Breast epithelium (tissue), 4 donors: ENCODE measurements at places on chromosomes 7 and 10.

GRCh38 chr10:107919626-107920235, 755.2 kb upstream of the SORCS1 start:
- DNase-seq: no peak

GRCh38 chr10:21694631-21695030, 160.6 kb downstream of the MLLT10 start:
- no peak for DNase-seq

DNA sequence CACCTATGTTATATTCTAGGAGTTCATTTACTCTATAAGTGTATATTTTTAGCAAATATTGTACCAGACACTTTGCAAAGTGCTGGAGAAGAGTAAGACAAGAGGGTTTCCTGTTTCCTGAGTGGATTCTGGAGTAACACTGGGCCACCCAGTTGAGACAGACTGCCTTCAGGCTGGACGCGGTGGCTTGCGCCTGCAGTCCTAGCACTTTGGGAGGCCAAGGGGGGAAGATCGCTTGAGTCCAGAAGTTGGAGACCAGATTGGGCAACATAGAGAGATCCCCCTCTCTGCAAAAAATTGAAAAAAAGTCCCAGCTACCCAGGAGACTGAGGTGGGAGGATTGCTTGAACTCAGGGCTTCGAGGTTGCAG, 772 bp upstream of the ZSCAN25 start:
- DNase-seq: no peak

- no peak for DNase-seq
Measured at GRCh38 chr7:14973712-14974428, 71.3 kb upstream of the DGKB start.

- DNase-seq: no peak
Measured at GRCh38 chr10:76231286-76231934, 800.0 kb downstream of the LRMDA start.

DNA sequence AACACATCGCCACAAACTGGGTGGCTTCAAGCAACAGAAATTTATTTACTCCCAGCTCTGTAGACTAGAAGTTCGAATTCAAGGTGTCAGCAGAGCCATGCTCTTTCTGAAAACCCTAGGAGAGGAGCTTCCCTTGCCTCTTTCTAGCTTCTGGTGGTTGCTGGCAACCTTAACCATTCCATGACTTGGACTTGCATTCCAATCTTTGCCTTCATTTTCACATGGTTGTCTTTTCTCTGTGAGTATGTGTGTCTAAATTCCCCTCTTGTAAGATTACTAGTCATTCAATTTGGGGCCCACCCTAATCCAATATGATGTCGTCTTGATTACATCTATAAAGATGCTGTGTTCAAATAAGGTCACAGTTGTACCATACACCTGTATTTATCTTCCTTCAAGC, 65.9 kb upstream of the PRKG1 start:
- no peak for DNase-seq

DNA sequence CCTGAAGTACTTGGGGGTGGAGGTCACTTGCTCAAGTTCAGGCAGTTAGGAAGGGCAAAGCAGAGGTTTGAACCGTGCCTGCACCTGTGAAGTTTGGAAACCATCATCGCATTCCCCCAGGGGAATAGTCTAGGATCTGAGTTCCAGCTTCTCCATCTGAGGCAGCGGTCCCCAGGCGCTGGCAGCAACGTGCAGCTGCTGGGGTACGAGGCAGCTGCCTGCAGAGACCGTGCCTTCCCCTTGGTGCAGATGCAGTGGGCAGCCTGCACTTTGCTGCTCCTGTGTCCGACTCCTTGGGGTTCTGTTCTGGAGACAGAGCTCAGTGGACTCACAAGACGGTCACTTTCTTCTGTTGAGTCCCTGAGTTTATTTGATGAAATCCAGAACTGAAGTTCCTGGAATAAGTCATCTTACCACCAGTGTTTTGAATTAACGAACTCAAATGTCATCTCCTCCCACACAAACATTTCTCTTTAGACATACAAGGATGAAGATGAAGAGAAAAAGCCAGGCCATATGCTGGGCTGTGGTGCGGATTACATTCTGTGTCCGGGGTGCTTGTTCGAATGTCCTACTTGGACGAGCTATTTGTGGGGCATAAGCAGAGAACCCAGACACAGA, 19.9 kb upstream of the GIMAP8 start:
- no peak for DNase-seq

DNA sequence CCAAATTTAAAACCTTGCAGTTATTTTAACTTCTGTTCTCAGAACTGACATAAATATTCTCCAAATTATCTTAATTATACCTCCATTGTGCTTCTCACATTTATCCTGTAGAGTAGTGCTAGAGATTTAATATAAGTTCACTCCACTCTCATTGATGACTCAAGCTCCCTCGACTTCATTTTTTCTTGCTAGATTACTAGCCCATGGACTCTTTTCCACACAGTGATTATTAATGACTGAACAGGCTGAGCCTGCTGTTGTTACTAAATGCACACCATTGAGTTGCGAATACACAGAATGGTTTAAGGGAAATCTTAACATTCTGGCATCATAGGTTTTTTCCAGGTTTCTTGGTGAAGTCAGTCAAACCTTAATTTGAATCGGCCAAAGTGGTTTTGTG, 179.5 kb upstream of the AKR1E2 start:
- no peak for DNase-seq

- no peak for DNase-seq
Measured at GRCh38 chr7:156612930-156613329, 27.6 kb upstream of the RNF32 start.

GRCh38 chr7:78765943-78766729, 687.3 kb downstream of the MAGI2 start:
- no peak for DNase-seq

DNA sequence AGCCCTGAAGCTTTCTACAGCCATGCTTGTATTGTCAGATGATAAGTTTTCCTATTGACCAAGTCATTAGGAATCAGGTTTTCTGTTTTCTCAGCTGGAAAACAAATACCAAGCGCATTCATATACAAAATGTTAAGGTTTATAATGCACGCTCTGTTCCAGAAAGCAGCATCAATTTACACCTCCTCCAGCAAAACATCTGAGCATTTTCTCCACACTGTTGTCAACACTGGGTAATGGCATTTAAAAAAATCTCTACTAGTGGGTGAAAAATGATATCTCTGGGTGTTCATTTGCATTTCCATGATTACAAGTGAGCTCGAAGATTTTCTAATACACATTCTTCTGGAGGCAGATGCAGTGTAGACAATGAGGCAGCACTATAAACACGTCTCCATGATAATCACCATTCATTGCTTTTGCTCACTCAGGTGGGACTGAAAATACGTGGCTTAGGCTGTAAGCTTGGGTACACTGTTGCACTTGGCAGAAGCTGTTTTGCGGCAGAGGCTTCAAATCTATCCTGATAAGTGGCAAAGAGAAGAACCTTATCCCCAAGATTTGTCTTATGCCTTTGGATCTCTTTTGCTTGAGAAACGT, 114.8 kb upstream of the PLPP4 start:
- DNase-seq: no peak

- DNase-seq: no peak
Measured at GRCh38 chr10:12340937-12341336, 8.4 kb upstream of the CAMK1D start.

DNA sequence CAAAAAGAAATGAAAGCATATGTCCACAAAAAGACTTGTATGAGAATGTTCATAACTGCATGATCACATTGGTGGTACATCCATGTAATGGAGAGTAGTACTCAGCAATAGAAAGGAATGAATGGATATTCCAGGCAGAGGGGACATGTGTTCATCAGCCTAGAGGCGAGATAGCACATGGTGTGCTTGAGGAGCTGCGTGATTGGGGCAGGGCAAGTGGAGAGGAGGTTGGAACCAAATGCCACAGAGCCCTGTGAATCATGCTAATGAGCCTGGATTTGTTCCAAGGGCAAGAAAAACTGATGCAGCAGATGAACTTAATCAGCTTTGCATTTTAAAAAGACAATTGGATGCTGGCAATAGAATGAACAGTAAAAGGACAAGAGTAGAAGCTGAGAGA, 73.3 kb downstream of the C10orf90 start:
- DNase-seq: no peak
